ENCODE measurements at places on chromosomes 3 and 15. TPM values are rescaled to one million over a fixed set of nuclear protein-coding genes. Genes with fewer than 3 reads are reported as not detected.

The SNRPN gene
- 276 TPM for polyA plus RNA-seq

The NEK10 gene
- 6.2 TPM for polyA plus RNA-seq

The ECE2 gene
- polyA plus RNA-seq: not detected

DNA sequence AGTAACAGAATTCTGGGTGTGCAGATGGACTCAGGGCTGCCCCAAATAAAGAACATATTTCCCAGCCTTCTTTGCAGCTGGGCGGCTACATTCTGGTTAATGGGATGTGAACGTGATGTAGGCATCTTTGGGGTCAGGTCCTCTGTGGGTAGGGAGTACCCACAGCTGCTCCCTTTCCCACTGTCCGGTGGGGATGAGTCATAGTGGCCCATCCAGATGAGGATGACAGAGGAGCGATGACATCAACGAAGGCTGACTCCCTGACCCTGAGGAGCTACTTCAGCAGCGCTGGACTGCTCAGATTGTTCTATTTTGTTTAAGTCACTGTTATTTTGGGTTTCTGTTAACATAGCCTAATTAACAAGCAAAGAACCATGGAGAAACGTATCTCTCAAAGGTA is 38.0 kb downstream of the SRPRB start:
- no peak for DNase-seq
